KBM-7 (cell line): ENCODE measurements at places on chromosomes 5 and 9.

- no peak for DNase-seq
Measured at GRCh38 chr9:96884443-96884842, 30.1 kb upstream of the ZNF782 start.

DNA sequence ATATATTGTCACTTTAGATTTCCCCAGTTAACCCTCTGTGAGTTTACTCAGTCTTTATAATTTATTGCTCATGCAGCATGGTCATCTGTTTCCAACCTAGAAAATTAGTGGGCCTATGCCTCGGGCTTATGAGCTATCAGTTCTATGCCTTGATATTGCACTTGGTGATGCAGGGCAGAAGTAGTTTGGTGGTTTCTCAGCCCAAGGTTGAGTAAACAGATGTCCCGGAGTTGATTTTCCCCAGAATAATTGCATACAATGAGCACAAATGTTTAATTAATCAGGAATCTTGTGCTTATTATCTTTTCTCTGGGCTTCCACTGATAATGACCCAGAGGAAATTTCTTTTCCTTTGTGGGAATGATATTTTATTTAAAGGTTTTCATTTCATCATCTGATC, 474.0 kb downstream of the CCDC171 start:
- DNase-seq: no peak

DNA sequence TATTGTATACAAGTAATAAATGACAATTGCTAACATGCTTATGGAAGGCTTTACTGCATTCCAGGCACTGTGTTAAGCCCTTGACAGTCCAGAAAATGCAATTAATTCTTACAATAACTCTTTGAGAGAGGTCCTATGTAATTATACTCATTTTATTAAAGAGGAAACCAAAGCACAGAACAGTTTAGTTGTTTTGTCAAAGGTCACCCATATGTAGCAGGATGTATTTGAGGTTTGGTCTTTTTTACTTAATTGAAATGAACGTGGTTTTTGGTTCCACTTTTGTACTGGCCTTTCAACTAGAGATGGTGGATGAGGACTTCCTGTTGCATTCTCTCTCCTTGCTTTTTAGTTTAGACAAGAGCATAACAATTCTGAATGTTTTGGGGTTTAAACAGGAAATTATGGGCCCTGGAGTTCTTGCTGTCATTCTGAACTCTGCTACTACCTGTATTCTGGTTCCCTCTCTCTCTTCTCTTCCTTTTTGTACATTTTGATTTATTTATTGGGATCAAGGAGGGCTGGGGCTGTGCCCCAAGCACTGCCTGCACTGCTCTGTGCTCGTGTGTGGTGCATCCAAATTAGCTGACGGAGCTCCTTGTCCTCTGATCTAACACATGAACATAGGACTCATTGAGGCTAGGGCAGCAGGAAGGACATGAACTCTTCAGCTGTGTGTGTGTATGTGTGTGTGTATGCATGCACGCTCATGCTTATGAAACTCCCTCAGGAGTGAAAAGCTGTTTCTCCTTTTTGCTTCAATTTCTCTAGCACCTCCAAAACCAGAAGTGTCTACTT, 47.4 kb downstream of the SLC28A3 start:
- DNase-seq: peak; percentile 31

GRCh38 chr5:73419465-73420390, 28.8 kb downstream of the FOXD1 start:
- no peak for DNase-seq

DNA sequence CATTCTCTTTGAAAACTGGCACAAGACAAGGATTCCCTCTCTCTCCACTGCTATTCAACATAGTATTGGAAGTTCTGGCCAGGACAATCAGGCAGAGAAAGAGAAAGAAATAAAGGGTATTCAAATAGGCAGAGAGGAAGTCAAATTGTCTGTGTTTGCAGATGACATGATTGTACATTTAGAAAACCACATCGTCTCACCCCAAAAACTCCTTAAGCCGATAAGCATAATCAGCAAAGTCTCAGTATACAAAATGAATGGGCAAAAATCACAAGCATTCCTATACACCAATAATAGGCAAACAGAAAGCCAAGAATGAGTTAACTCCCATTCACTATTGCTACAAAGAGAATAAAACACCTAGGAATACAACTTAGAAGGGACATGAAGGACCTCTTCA, 21.0 kb upstream of the EPB41L4A start:
- DNase-seq: no peak

- no peak for DNase-seq
Measured at GRCh38 chr5:177548495-177548894, 5.9 kb downstream of the FAM193B start.

DNA sequence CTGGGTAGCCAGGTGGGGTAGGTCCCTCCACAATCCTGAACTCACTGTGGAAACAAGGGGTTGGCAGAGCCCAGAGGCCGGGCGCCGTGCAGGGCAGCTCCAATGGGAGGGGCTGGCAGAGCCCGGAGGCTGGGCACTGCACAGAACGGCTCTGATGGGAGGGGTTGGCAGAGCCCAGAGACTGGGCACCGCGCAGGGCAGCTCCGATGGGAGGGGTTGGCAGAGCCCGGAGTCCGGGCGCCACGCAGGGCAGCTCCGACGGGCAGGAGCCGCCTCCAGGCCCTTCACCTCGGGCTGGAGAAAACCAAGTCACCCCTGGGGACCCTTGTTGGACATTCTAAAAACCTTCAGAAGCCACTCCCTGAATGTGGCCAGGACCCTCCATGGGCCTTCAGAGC, 9.3 kb downstream of the NACC2 start:
- no peak for DNase-seq

DNA sequence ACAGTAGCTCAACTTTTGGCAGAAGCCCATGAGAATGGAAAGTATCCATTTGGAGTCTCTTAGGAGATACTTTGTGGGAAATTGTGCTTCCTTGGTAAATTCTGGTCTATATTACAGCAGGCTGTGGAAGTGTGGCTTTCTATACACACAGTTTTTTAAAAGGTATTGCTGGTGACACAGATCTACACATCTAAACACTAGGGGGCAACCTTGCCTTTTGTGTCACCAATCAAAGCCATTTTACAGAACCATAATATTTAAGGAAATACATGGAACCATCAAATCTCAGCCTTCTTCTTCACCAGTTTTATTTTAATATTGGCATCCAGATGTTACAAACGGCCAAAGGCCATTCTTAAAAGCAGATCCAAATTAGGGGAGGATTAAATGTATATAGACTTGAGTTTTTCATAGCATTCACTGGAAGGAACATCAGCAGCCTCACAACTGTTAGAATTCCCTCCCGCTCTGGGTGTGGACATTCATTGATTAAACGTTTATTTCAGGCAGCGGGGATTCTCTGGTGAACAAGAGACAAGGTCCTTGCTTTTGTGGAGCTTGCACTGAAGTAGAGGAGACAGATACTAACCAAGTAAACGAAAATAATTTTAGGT, 132.4 kb upstream of the EPB41L4A start:
- peak; percentile 73 for DNase-seq

DNA sequence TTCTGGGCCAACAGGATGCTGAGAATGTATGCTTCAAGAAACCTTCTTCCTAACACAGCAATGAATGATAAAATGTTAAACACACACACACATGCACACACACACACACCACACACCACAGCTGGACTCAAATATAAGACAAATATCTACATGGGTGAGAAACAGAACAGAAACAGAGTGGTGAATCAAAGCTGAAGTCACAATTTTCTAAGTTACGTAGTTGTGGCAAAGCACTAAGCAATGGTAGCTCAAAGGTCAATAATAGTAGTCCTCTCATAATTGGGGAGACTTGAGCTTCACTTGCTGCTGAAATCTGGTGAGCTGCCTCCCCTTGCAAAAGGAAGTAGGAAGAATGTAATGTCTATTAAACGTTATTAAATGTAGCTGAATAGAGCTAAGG, 33.7 kb upstream of the ITGA1 start:
- DNase-seq: no peak

DNA sequence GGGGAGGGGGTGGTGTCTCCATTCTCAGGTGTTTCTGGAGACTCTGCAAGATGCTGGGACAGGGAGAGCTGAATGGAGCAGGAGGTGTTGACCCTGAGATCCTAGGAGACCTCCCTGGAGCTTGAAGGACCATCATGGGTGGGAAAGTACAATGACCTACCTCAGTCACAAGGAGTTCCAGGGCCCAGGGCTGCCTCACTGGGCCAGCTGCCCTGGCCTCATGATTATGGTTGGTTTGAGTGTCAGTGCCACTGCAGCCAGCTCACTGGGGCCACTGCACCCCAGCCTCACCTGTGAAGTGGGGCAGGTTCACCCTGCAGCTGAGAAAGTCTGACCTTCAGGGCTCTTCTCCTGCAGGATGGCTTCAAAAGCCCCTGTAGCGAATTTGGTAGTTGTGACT, 372.5 kb downstream of the IRX2 start:
- DNase-seq: no peak
